ENCODE measurements at places on chromosomes 7 and 10.

- peak; percentile 62 for DNase-seq
Observed at GRCh38 chr10:119608316-119609155, 11.8 kb upstream of the TIAL1 start.

DNA sequence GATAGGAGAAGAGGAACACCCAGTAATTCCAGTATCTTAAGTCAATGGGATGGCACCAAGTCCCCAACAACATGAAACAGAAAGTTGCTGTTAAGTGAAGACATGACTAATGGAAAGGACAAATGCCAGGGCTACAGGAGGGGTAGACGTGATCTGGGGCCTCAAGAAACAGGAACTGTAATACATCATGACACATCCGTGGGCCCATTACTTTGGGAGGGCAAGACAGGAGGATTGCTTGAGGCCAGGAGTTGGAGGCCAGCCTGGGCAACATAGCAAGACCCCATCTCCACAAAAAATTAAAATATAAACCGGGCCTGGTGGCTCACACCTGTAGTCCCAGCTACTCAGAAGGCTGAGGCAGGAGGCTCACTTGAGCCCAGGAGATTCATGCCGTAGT lies 408.6 kb upstream of the PRKCQ start:
- DNase-seq: no peak

- DNase-seq: no peak
Observed at GRCh38 chr7:55427800-55428199, 62.7 kb downstream of the LANCL2 start.

- no peak for DNase-seq
Observed at GRCh38 chr7:2909471-2910039, 65.4 kb upstream of the GNA12 start.

DNA sequence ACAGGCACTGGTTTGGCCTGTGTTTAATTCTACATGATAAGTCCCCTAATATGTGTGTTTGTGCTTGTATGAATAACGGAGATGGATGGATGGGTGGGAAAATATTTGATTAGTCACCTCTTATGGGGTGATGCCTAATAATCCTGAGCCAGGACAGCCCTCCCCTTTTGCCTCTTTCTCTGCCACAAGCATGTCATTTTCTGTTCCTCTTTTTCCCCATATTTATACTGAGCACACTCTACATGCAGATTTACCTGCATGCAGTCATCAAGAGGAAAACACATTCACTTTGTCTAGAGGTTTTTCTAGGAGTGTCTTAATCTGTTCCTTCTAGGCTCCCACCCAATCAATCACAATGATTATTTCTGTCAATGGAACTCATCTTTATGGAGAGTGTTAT lies 111.6 kb upstream of the TBX20 start:
- DNase-seq: no peak

DNA sequence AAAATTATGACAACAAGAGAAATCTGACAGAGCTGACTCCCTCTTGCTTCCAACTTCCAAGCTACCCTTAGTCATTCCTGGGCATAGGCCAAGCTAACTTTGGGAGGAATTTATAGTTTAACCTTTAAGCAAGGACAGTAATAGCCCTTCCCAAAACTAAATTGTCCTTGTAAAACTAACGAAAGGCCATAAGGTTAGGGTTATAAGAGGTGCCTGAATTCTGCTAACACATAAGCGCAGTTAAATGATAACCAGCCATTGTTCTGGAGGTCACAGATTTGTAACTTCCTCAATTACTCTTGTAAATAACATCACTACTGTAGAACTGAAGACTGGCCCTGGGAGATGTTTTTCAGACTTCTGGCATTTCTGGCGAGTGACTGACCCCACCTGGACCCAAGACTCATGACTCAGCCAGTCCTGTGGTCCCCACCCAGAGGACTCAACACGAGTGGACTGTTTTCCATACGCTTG lies 481.2 kb downstream of the KCNMA1 start:
- DNase-seq: no peak

DNA sequence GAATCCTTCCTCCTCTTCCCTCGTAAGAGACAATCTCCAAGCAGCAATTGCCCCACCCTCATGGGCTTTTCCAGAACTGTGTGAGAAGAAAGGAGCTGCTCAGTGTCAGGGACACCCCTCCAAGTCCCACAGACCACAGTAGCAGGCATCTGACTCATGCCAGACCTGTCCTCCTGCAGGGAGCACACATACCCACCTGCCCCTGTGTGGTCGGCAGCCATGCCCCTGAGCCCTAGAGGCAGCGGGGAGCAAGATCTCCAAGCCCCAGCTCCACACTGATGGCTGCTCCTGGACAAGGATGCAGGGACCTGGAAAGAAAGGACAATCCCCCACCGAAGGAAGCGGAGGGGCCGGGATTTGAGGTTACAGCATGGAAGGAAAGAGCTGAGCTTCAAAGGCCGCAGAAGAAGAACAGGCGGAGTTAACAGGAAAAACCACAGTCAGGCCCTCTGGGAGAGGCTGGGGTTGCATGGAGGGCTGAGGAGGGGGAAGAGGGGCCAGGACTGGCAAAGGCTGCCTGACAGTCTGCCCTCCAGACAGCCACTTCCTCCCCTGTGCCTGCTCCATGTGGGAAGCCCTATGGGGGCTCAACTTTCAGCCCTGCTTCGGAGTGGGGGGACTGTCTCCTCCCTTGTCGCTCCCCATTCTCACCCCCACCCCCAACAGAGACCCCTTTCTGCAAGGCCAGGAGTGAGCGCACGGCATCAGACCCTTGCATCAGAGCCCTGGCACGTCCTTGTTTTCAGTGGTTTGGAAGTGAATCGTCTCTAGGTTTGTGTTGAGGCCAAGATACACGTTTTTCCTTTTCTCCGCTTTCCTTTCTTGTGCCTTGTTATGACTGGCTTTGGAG lies 46.8 kb downstream of the ASB13 start:
- no peak for DNase-seq

DNA sequence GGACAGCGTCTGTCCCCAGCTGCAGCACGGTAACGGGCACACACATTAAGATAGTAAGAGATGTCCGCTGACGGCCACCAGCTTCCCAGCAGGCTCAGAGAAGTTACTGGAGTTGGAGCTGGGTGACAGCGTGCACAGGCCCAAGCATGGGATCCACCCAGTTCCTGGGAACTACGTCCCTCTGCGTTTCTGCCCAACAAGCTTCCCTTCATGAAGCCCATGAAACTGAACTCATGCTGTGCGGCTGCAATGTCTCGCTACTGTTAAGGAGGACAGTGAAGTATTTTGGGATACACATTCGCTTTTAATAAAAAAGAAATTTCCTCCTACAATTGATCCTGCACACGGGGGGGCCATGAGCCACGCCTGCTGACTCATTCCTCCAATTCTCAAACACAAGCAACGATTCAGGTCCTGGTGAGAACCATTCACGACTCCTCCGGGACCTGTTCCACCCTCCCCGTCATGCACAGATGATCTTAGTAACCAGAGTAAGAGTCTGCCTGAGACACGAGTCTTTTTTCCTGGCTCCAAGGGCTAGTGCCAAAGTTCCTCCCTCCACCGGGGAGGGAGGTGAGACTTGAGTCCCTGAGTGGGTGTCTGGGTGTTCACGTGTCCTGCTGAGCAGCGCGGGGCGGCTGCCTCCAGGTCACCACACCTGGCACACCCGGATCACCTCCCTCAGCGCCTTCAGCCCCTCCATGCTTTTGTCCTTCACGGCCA lies 2.6 kb downstream of the PSMG3 start:
- DNase-seq: no peak

- no peak for DNase-seq
Observed at GRCh38 chr7:128710481-128710880, 28.7 kb upstream of the CALU start.

DNA sequence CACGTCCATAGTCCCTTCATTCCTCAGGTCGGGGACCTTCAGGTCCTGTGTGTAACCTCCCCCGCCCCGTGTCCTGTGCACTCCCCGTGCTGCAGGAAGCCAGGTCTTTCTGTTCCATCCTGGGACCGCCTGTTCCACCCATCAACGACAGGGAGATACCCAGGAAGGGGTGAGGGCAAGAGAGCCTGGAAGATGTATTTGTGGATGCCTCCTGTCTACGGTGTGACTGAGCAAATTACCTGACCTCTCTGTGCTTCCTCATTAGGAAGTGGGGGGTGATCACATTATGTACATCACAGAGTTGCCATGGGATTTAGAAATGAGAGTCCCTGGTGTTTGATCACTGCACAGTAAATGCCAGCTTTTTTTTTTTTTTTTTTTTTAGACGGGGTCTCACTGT lies 46.3 kb downstream of the GRID2IP start:
- no peak for DNase-seq

Data from breast epithelium (tissue), 4 donors.